Right renal cortex interstitium (tissue), 3 donors: ENCODE measurements at places on chromosomes 4 and X.

GRCh38 chr4:688854-689681, at the start of gene SLC49A3:
Gene SLC49A3, minus strand, starts transcription at chr4:689151. Its CDS starts 24 bp downstream, at chr4:689127.
- DNase-seq = no peak

DNA sequence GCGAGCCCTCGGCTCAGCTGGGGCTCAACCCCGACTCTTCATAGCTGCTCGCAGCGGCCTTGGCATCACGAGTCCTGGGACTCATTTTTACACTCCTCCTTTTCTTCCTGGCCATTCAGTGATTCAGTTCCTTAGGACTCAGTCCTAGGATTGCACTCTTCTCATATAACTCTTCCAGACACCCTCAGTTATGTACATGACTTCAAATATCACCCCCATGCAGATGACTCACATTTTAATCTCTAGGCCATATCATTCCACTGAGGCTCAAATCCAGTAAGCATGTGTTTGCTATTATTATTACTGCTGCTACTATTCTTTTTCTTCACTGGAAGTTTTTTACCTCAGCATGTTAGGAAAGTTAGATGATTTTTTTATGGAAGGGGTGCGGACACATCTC, 14.4 kb downstream of the ITGB1BP2 start:
- DNase-seq = no peak

GRCh38 chrX:46649421-46650260, 76.1 kb downstream of the CHST7 start:
- DNase-seq = no peak

GRCh38 chr4:30825008-30825770, 105.0 kb downstream of the PCDH7 start:
- DNase-seq = no peak

DNA sequence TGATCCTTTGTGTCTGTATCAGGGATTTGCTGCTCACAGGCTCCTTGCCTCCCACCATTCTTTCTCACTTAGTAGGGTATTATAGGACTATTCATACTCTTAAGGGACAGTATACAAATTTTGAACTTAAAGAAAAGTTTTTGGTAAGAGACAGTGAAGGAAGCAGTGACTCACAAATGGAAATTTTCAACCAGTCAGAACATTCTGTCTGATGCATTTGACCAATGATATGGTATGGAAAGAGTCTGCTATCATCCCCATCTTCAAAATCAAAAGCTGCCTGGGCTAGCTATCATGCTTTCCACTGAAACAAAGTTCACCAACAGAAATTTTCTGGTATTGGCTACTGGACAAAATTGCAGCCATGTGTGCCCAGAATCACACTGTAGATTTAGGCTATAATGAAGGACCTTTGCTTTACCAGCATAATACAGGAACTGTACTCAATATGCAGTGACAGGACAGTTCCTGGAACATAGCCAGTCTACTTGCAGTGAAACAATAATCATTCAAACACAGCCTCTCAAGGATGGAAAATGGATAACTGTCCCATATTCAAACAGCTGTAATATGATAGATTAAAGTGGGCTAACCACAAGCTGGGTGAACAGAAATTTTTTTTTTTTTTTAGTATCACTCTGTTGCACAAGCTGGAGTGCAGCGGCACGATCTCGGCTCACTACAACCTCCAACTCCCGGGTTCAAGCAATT, 109.0 kb upstream of the ACSL4 start:
- DNase-seq = no peak

GRCh38 chr4:185513489-185514181, 21.7 kb downstream of the PDLIM3 start:
- DNase-seq = no peak

DNA sequence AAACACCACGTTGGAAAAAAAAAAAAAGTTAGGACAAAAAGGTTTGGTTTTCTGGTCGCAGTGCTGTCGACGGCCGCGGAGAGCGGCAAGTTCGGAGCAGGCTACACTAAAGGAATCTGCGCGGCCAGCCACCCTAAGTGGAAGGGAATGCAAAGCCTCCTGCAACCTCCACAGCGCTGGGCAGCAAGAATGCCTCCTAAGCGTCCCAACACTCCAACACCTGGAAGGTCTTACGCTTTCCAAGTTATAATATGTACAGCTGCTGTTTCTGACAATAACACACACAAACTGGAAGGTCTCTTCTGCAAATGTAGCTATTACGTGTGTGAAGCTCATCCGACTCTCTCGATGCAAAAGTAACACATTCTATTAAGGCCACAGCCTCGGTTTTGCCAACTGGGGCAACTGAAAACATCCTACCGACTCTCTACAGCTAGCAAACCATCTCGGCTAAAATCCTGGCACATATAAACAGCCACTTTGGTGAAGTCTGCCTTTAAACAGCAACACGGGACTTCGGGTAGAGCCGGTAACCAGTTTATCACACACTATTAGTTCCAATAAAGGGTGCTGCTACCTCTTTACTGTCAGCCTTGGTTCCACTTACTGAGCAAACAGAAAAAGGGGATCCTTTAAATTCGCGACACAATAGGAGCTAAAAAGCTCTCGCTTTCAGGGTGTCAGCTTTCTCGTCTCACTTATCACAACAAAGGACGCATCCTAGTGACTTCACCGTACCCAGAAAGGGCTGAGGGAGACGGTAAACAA, 895 bp downstream of the SMIM14 start:
- DNase-seq = peak; percentile 50
